Left kidney (tissue), 8 donors: ENCODE measurements at places on chromosomes 16 and 17. TPM values are rescaled to one million over a fixed set of nuclear protein-coding genes. Genes with fewer than 3 reads are reported as not detected.

DNA sequence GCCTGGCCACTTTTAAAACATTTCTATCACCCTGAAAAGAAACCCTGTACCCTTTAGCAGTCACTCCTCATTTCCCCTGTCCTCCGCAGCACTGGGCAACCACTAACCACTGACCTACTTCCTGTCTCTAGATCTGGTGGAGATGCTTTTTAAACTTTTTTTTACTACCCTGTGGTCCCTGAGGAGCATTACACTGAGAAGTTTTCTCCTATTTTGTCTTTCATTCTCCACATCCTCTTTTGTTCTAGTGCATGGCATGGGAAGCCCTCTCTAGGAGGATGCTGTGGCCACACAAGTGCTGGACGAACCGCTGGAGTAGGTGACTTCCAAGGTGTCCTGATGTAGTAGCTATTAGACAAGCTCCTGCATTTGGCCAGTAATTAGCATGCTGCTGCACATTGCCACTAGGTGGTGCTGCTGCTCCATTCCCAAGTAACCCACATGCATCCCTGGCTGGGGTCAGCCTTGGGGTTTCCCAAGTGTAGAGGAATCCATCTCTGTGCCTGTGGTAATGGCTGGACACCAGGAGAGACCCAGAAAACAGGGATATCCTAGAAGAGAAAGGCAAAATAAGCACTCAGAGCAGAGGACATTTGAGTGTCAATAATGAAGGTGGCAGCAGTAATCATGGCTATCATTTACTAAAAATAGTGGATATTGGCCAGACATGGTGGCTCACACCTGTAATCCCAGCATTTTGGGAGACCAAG is 143.8 kb upstream of the CRHR1 start:
- DNase-seq, result peak; percentile 76

CMTR2 gene
- polyA plus RNA-seq, result 74.4 TPM

DNA sequence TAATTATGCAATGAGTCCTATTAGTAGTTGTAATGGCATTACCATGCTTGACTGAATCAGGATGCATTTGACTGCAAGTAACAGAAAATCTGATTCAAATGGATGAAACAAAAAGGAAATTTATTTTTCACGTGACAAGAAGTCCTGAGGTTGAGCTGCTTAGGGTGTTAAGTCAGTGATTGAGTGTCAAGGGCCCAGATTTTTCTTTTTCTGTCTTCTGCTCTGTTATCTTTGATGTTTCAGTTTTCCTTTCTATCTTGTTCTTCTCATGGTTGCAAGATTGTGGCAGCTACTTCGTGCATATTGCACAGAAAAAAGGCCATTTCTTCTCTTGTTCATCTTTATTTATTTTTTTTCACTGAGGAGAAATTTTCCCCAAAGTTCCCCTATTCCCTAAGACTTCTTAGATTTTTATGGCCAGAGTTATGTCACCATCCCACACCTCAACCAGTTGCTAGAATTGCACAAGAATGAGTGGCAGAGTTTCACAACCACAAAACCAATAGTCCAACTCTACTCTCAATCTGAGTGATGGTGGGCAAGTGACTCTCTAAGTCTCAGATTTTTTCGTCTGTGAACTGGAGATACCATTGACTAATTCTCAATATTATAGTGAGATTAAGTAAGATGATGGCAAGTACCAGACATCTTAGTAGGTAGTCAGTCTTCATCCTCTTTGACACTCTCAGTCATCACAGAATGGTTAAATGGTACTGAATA is 15.7 kb upstream of the GPR139 start:
- no peak for DNase-seq

DNA sequence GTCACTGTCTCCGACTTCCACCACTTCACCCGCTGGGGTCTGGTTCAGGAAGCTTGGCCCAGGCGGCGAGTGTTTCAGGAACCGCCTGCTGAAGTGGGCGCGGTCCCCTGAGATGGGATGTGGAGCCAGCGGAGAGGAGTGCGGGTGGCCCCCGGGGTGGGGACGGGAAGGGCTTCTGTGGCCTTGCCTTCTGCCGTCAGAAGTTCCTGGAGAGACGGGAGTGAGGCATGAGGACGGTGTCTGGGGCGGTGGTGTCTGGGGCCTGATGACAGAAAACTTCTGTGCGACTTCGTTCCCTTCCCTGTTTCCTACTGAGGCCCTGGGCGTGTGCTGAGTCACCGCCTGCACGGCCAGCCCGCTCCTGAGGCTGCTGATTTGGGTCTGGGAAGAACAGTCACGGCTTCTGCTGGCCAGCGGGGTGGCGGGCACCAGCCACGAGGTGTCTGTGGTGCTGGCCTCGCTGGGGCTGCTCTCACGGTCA is 12.3 kb upstream of the NLRC3 start:
- DNase-seq, result no peak

DNA sequence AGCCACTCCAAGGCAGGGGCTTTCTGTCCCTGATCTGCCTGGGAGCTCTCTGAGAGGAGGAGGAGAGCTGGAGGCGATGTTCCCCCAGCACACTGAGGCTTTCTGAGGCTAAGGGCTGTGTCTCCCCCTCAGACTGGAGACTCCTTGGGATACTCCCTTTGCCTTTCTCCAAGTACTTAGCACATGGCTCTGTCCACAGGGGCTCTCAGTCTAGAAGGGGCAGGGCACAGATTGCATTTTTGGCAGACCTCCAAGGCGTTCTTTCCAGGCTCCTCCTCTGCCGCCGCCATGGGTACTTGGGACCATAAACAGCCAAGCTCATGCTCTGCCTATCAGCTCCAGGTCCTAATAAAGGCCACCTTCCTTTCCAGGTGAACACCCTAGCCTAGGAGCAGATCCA is 1.8 kb upstream of the GIP start:
- DNase-seq, result no peak

DNA sequence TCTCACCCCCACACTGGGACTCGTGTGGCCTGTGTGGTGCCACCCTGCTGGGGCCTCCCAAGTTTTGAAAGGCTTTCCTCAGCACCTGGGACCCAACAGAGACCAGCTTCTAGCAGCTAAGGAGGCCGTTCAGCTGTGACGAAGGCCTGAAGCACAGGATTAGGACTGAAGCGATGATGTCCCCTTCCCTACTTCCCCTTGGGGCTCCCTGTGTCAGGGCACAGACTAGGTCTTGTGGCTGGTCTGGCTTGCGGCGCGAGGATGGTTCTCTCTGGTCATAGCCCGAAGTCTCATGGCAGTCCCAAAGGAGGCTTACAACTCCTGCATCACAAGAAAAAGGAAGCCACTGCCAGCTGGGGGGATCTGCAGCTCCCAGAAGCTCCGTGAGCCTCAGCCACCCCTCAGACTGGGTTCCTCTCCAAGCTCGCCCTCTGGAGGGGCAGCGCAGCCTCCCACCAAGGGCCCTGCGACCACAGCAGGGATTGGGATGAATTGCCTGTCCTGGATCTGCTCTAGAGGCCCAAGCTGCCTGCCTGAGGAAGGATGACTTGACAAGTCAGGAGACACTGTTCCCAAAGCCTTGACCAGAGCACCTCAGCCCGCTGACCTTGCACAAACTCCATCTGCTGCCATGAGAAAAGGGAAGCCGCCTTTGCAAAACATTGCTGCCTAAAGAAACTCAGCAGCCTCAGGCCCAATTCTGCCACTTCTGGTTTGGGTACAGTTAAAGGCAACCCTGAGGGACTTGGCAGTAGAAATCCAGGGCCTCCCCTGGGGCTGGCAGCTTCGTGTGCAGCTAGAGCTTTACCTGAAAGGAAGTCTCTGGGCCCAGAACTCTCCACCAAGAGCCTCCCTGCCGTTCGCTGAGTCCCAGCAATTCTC is 27.4 kb downstream of the STH start:
- DNase-seq, result no peak

DNA sequence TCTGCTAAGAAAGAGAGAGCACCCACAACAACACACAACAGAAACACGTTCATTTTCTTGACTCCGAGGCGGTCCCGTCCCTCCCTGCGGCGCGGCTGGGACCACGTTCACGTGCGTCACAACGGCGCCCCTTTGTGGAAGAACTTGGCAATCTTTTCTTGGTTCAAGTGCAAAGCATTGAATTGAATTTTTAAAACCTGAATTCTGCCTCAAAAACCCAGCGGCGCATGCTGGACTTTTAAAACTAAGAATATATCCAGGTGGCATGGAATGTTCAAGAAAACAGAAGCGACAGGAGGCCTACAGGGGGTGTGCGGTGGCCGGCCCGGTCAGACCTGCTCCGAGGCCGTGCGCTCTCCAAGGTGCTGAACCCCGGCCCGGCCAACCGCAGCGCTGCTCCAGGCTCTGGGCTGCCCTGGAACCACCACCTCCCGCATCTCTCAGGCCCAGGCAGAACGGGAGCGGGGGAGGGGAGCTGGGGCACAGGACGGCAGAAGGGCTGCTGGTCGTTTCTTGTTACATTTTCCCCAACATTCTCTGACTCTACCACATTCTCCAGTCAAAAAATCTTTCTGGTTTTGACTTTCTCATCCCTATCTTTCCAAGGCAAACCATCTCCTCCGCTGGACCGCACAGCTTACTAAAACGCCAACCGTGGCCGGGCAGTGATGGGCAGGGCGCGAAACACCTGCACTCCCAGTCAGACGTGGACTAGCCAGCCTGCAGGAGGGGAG is 3.4 kb upstream of the HEXD start:
- DNase-seq, result peak; percentile 76

GRCh38 chr16:84119368-84119767 is 2.6 kb upstream of the MBTPS1 start:
- DNase-seq, result no peak

BPTF gene
- 145 TPM for polyA plus RNA-seq
